ENCODE measurements at places on chromosomes 7 and 10.

GRCh38 chr10:69481305-69481704 lies 30.0 kb downstream of the TSPAN15 start:
- H3K27me3 ChIP-seq, result no peaks in the 10 kb centered on the region
- no peak for DNase-seq
- no peak overlapping the region for H3K4me3 ChIP-seq
- no peak overlapping the region for H3K27ac ChIP-seq

DNA sequence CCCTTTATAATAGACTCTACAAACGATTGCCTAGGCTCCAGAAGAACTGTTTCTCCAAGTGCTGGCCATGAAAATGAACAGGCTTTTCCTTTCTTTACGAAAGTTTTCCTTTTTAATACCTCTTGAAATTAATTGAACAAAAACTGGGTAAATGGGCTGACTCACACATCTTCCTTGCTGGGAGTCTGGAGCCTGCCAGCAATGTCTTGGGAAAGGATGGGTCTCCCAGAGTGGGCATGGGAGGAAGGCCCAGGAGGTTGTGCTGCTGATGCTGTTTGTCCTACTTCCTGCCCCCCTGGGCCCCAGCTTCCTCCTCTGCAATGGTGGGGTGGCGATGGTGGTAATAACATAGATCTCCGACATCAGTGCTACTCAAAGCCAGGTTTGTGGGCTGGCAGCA lies 174.1 kb downstream of the RPS24 start:
- H3K4me1 ChIP-seq, result peaks cover 6% of the 10 kb centered on the region
- peaks cover 5% of the 10 kb centered on the region for H3K27me3 ChIP-seq
- no peak overlapping the region for H3K4me3 ChIP-seq
- no peaks in the 10 kb centered on the region for H3K36me3 ChIP-seq

DNA sequence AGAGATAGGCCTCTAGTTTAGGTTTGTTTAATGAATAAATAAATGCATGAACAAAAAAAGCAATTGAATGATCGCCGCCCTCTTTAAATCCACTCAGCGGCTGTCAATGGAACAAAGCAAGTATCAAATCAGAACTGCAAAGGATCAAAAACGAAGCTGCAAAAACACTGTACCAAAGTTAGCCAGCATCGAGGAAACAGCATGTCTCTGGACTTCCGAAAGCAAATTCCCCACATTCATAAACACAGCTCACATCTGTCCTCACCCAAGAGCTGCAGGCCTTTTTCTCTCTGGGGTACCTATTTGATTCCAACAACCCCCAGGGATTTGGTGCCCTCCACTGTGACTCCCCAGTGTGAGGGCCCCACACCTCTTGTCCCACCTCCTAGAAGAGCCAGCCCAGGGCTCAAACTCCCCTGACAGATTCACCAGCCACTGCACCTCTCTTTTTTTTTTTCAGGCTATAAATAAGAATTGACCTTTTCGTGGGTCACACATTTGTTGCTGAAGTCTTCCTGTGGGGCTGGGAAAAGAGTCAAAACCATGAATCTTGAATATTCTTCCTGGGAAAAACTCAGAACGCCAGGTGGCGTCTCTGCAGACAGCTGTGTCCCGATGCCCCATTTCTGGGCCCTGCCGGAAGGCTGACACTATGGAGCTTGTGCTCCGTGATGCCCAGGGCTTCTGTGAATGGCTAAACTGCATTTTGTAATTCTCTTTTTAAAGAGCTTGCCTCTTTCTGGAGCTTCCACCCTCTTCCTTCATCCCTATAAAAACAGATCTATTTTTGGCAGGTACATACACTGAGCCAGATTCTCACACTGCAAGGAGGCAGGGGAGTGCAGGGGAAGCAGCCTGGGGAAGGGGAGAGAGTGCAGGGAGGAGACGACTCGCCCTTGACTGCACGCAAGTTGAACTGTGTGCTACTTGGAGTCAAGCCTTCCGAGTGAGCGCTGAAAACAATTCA lies 51.7 kb downstream of the HSPA12A start:
- H3K36me3 ChIP-seq, result no peaks in the 10 kb centered on the region
- no peak overlapping the region for H3K4me3 ChIP-seq
- peaks cover 2% of the 10 kb centered on the region for H3K27me3 ChIP-seq
- no peaks in the 10 kb centered on the region for H3K4me1 ChIP-seq
- no peak for DNase-seq

DNA sequence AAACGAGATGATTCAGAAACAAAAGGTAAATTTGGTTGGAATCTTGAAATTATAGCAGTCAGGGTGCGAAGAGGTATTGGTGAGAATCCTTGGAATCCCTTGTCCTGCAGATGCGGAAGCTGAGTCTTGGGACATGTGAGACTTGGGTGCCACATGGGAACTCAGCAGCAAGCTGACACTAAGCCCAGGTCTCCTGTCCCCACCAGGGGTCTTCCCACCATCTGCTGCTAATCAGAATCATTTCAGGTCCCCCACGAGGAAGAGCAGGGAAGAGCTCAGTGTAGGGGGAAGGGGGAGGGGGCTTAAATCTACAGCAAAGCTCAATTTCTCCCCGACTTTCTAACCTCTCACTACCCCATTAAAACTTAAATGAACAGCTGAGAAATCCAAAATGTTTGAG lies 126.1 kb upstream of the BMPER start:
- H3K4me3 ChIP-seq, result no peak overlapping the region
- H3K36me3 ChIP-seq, result no peaks in the 10 kb centered on the region
- DNase-seq, result no peak
- peaks cover 3% of the 10 kb centered on the region for H3K4me1 ChIP-seq
- no peaks in the 10 kb centered on the region for H3K27me3 ChIP-seq
- H3K27ac ChIP-seq, result no peak overlapping the region

DNA sequence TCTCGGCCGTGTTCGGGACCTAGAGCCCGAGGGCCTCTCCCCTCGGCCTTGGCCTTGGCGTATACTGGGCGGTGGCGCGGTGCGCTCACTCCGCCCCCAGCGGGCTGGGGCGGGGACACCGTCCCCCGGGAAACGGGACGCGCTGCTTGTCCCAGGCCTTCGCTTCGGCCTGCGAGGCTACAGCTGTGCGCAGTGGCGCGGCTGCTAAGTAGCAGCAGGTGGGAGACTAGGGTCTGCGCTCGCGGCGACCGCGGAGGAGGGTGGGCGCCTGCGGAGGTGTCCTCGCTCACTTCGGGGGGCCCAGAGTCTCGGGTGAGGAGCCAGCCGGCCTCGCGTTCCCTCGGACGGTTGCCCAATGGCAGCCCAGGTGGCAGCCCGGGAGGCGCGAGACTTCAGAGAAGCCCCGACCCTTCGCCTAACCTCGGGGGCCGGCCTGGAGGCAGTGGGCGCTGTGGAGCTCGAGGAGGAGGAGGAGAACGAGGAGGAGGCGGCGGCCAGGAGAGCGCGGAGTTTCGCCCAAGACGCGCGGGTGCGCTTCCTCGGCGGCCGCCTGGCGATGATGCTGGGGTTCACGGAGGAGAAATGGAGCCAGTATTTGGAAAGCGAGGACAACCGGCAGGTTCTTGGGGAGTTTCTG lies at the start of gene DNAH11:
DNAH11 (plus strand) TSS at position 149 of the 637 bp plus-strand sequence; CDS start at position 356, 207 bp downstream.
- H3K4me3 ChIP-seq, result peak within 1 kb of the TSS; percentile 63
- H3K36me3 ChIP-seq, result no peaks in the 10 kb centered on the region
- DNase-seq, result no peak
- H3K4me1 ChIP-seq, result peaks cover 10% of the 10 kb centered on the region
- H3K27me3 ChIP-seq, result peaks cover 80% of the 10 kb centered on the region
- H3K27ac ChIP-seq, result no peak within 1 kb of the TSS

DNA sequence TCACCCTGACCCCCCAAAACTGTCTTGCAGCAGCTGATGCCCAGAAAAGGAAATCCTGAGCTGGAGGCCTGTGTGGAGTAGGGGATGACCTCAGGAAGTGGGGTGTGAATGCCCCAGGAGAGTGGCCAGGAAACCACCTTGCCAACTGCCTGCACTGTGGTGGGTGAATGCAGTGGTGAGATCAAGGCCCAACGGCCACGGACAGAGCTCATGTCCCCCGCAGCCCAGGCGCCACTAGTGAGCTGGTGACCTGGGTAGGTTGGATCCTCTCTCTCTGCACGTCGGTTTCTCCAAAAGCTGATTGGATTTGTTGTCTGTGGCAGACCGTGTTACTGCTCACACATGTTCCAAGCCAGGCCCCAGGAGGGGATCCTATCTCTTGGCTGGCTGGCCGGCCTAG lies 448.9 kb downstream of the TCERG1L start:
- no peaks in the 10 kb centered on the region for H3K27me3 ChIP-seq
- no peaks in the 10 kb centered on the region for H3K4me1 ChIP-seq
- H3K27ac ChIP-seq, result no peak overlapping the region
- no peak for DNase-seq
- H3K4me3 ChIP-seq, result no peak overlapping the region
- no peaks in the 10 kb centered on the region for H3K36me3 ChIP-seq

GRCh38 chr7:157612664-157613561 lies 276.1 kb downstream of the DNAJB6 start:
- H3K27me3 ChIP-seq, result peaks cover 11% of the 10 kb centered on the region
- H3K36me3 ChIP-seq, result no peaks in the 10 kb centered on the region
- H3K4me1 ChIP-seq, result peaks cover 6% of the 10 kb centered on the region
- peak overlapping the region; percentile 74 for H3K4me3 ChIP-seq
- peak; percentile 76 for DNase-seq
- H3K27ac ChIP-seq, result peak overlapping the region; percentile 74

- no peaks in the 10 kb centered on the region for H3K4me1 ChIP-seq
- no peak overlapping the region for H3K27ac ChIP-seq
- no peak overlapping the region for H3K4me3 ChIP-seq
- H3K36me3 ChIP-seq, result no peaks in the 10 kb centered on the region
Measured at GRCh38 chr7:147721962-147722830, 868.4 kb upstream of the C7orf33 start.

GRCh38 chr7:108227366-108227765 lies 97.2 kb upstream of the LAMB4 start:
- no peak overlapping the region for H3K27ac ChIP-seq
- no peaks in the 10 kb centered on the region for H3K36me3 ChIP-seq
- H3K4me3 ChIP-seq, result no peak overlapping the region
- peaks cover 10% of the 10 kb centered on the region for H3K27me3 ChIP-seq

- no peak overlapping the region for H3K4me3 ChIP-seq
- H3K36me3 ChIP-seq, result no peaks in the 10 kb centered on the region
- H3K27me3 ChIP-seq, result peaks cover 6% of the 10 kb centered on the region
- no peak for DNase-seq
- no peaks in the 10 kb centered on the region for H3K4me1 ChIP-seq
- no peak overlapping the region for H3K27ac ChIP-seq
Measured at GRCh38 chr7:30170476-30171205, 35.9 kb downstream of the MTURN start.

- H3K27me3 ChIP-seq, result no peaks in the 10 kb centered on the region
- H3K4me3 ChIP-seq, result no peak overlapping the region
- DNase-seq, result no peak
- peaks cover 20% of the 10 kb centered on the region for H3K36me3 ChIP-seq
- no peak overlapping the region for H3K27ac ChIP-seq
- peaks cover 61% of the 10 kb centered on the region for H3K4me1 ChIP-seq
Measured at GRCh38 chr10:6602026-6602699, 22.1 kb upstream of the PRKCQ start.

GRCh38 chr10:93463723-93464476 lies 18.2 kb downstream of the MYOF start:
- peaks cover 22% of the 10 kb centered on the region for H3K4me1 ChIP-seq
- peaks cover 5% of the 10 kb centered on the region for H3K36me3 ChIP-seq
- peak overlapping the region; percentile 40 for H3K27ac ChIP-seq
- no peak for DNase-seq
- H3K4me3 ChIP-seq, result no peak overlapping the region

DNA sequence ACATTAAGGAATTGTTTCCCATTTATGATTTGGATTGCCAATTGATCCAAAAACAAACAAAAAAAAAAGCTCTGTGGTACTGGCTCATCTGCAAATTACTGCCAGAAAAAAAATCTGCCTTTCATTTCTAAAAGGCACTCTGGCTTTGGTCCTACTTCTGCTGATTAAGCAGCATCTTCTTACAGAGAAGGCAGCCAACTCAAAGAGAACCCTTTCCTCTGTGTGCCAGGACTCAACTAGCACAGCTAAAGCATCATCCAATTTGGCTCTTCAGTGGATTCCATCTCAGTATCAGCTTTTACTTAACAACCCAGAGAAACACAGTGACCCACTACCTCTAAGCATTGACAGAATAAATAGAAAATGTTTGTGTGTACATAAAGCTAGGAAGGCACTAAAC lies 80.6 kb downstream of the GSAP start:
- H3K27ac ChIP-seq, result no peak overlapping the region
- H3K36me3 ChIP-seq, result peaks cover 2% of the 10 kb centered on the region
- no peak overlapping the region for H3K4me3 ChIP-seq
- DNase-seq, result no peak

Measured in activated CD8-positive, alpha-beta memory T cell treated with anti-CD3 and anti-CD28 coated beads, Interleukin-2, amount 10 ng/mL, durations not matched to agents 7 days and 5 days (primary cell).